ENCODE measurements at places on chromosomes 4 and X.

GRCh38 chrX:13646154-13646549, 6.8 kb upstream of the TCEANC start:
- no peak overlapping the region for H3K4me3 ChIP-seq
- no peaks in the 10 kb centered on the region for H3K36me3 ChIP-seq
- no peak overlapping the region for H3K27ac ChIP-seq
- H3K4me1 ChIP-seq = peaks cover 3% of the 10 kb centered on the region

DNA sequence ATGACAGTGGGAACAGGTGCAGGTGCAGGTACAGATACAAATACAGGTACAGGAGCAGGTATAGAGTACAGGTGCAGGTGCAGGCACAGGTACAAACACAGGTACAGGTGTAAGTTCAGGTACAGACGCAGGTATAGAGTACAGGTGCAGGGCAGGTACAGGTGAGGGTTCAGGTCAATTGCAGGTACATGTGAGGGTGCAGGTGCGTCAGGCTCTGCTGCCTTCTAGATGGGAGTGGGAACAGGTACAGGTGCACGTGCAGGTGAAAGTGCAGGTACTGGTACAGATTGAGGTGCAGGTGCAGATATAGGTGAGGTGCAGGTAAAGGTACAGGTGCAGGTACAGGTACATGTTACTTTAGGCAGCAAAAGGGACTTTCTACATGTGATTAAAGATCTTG, 85.7 kb downstream of the CRLF2 start:
- DNase-seq = peak; percentile 22
- H3K27ac ChIP-seq = no peak overlapping the region
- no peak overlapping the region for H3K4me3 ChIP-seq
- H3K27me3 ChIP-seq = peaks cover 19% of the 10 kb centered on the region

DNA sequence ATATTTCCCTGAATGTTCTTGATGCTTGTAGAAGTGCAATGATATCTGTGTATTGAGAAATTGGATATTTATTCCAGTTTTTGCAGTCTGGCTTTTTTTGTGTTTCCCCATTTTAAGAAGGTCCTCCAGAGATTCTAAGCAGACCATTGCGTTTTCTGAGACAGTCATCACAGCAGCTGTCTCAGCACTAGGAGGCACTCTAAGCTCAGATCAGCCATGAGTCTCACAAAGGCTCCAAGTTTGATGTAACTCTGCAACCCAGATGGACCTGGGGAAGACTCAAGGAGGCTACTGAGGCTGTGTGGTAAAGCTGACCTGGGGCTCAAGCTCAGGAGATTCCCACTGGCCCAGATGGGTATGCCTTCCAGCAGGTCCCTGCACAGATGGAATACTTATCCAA, 89.3 kb upstream of the CYLC1 start:
- no peak overlapping the region for H3K27ac ChIP-seq
- H3K4me3 ChIP-seq = no peak overlapping the region
- no peaks in the 10 kb centered on the region for H3K27me3 ChIP-seq
- H3K4me1 ChIP-seq = no peaks in the 10 kb centered on the region

- no peaks in the 10 kb centered on the region for H3K27me3 ChIP-seq
- no peaks in the 10 kb centered on the region for H3K4me1 ChIP-seq
- no peaks in the 10 kb centered on the region for H3K36me3 ChIP-seq
- DNase-seq = no peak
Measured at GRCh38 chrX:118948270-118948669, 26.1 kb upstream of the LONRF3 start.

DNA sequence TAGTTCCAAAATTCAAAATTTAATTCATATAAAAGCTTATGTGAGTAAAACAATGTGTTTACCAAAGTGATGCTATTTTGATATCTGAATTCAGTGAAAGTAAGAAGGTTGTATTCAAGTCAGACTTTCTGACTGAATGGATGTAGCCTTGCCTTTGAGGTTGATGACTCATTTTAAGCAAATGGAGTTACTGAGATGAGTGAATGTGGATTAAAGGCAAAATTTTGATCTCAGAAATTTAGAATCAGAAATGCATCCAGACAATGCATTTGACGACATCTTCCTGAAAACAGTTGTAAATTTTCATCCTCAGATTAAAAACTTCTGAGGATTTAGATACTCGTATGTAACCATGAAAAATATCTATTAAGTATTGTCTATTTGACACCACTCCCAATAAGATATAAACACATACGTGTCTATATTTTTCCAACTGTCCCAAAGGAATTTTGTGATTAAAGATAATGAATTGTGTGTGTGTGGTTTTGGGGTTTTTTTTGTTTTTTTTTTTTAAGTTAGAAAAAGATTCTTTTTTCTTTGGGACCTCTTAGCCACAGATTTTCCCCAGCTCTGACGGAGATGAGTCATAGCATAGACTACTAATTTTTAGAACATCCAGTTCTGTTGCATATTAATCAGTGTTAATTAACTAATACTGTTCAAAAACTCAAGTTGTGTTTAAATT, 34.4 kb downstream of the NFKB1 start:
- H3K27ac ChIP-seq = no peak overlapping the region
- H3K4me3 ChIP-seq = no peak overlapping the region
- no peak for DNase-seq

DNA sequence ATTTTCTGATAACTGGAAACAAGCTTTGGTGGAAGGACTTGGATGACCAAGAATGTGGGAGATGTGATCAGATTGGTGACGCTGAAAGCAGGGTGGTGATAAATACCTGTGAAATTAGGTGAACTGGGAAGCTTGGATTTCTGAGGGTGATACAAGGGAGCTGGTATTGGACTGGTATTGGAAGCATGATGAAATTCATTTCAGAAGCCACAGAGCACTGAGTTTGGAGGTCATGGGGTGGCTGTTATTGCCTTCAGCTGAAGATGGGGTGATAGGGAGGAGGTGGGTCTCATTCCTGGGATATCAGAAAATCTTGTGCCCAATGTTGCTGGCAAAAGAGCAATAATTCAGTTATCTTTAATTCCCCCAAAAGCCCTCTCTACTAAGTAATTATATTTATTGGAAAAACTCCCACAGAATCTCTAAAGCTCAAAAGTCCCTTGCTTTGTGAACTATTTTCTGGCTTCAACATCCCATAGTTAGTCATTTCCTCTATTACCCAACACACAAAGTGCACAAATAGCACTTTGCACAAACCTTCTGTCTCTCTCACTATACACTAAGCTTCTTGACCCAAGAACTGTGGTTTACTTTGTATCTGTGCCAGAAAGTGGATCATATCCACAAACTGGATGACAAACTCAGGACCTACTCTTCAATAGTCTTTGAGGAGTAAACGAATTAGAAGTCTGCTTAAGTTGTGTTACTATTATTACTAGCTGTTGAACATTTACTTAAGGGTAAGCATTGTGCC, 23.1 kb upstream of the CAMK2D start:
- DNase-seq = no peak
- H3K4me1 ChIP-seq = no peaks in the 10 kb centered on the region
- no peak overlapping the region for H3K4me3 ChIP-seq
- H3K27ac ChIP-seq = peak overlapping the region; percentile 16
- no peaks in the 10 kb centered on the region for H3K36me3 ChIP-seq

- H3K27me3 ChIP-seq = no peaks in the 10 kb centered on the region
- peaks cover 22% of the 10 kb centered on the region for H3K4me1 ChIP-seq
- H3K27ac ChIP-seq = peak overlapping the region; percentile 10
Measured at GRCh38 chr4:5052204-5052702, 973 bp downstream of the STK32B start.

DNA sequence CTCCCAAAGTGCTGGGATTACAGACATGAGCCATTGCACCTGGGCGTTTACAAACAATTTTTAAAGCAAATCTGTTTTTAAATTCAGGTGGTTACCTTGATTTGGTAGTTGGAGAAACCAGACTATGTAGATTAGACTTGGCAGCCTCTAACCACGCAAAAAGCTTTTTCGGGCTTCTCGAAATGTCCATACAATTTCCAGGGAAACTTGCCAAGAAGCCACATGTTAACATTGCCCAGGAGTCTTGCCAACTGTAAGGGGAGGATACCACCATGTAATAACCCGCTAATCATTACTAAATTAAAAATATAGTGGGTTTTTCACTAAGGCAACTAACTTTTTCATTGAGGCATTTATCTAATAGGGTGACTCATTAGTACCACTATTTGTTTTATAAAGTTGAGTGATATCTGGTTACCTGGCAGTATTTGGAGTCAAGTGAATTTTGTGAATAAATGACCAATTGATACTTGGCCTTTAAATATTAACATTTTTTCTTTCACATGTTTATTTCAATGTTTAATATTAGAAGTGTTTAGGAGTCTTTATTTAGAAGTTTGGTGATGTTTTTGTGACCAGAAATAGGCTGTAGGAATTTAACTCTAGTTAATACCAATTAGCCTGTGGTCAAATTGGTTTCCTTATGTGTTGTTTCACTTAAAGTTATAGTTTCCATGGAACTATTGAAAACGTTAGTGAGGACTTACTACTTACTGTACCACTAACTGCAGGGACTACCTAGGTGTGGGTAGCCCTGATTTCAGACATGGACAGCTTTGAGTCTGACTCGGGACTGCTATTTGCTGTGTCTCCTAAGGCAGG, 61.3 kb downstream of the CLDN34 start:
- DNase-seq = peak; percentile 7
- no peaks in the 10 kb centered on the region for H3K27me3 ChIP-seq
- no peaks in the 10 kb centered on the region for H3K36me3 ChIP-seq
- H3K4me1 ChIP-seq = no peaks in the 10 kb centered on the region
- no peak overlapping the region for H3K4me3 ChIP-seq

GRCh38 chrX:39418731-39419638, 617.7 kb downstream of the MID1IP1 start:
- DNase-seq = no peak
- H3K27me3 ChIP-seq = no peaks in the 10 kb centered on the region
- H3K4me3 ChIP-seq = no peak overlapping the region
- H3K27ac ChIP-seq = no peak overlapping the region

- no peak overlapping the region for H3K4me3 ChIP-seq
- H3K36me3 ChIP-seq = no peaks in the 10 kb centered on the region
- H3K27ac ChIP-seq = no peak overlapping the region
- no peak for DNase-seq
Measured at GRCh38 chr4:168019921-168020320, 72.4 kb upstream of the ANXA10 start.

GRCh38 chrX:100625985-100626491, 10.6 kb downstream of the TSPAN6 start:
- H3K36me3 ChIP-seq = no peaks in the 10 kb centered on the region
- no peak for DNase-seq
- no peak overlapping the region for H3K4me3 ChIP-seq
- no peak overlapping the region for H3K27ac ChIP-seq

DNA sequence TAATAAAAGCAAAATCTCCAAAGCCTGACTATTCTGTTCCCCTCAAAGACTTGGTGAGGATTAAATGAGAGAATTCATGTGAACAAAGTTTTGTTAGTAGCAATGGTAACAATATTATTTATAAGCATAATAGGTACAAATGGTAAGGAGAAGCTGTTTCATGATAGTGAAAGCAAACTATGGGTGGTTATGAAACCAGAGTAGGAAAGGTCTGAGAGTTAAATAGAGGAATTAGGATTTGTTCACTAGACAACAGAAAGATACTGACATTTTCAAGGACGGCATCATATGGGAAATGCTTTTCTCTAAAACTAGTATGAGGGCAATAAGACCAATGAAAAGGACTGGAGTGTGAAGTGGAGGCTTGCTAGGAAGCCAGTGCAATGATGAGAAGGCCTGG, 128.6 kb upstream of the FTHL17 start:
- H3K4me1 ChIP-seq = no peaks in the 10 kb centered on the region
- H3K27me3 ChIP-seq = no peaks in the 10 kb centered on the region
- no peak overlapping the region for H3K27ac ChIP-seq
- no peak for DNase-seq
- H3K36me3 ChIP-seq = no peaks in the 10 kb centered on the region
- no peak overlapping the region for H3K4me3 ChIP-seq

GRCh38 chr4:99013402-99013843, 17.9 kb downstream of the METAP1 start:
- H3K4me1 ChIP-seq = no peaks in the 10 kb centered on the region
- H3K27me3 ChIP-seq = no peaks in the 10 kb centered on the region
- no peak overlapping the region for H3K27ac ChIP-seq
- H3K36me3 ChIP-seq = no peaks in the 10 kb centered on the region
- H3K4me3 ChIP-seq = no peak overlapping the region

- no peaks in the 10 kb centered on the region for H3K4me1 ChIP-seq
- H3K4me3 ChIP-seq = peak overlapping the region; percentile 58
- peak; percentile 15 for DNase-seq
- peak overlapping the region; percentile 82 for H3K27ac ChIP-seq
- no peaks in the 10 kb centered on the region for H3K27me3 ChIP-seq
Measured at GRCh38 chrX:48522291-48522690, 683 bp downstream of the EBP start.

DNA sequence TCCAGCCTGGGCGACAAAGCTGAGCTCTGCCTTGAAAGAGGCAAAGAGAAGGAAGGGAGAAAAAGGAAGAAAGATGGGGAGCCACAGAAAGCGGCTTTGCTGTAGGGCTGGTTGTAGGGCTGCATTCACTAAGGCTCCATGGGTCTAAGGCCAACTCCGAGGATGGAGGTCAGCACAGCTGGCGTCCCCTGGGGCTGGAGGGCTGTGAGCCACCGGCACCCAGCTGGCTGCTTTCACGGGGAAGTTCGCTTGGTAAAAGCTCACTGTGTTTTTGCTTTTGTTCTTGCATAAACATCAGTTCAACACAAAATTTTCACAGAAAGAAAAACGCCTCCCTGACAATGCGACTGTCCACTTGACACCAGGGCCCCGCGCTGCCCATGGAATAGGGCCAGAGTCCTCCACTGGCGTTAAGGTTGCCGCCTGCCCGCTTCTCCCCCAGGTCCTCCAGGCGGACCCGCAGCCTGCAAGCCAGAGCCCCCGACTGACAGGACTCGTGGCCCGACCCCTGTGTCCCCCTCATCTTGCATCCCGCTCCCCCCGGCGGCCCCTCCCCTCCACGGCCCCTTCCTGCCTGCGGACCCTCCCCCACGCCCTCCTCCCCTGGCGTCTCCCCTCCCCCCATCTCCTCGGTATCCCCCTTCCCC, 1.1 kb downstream of the RNF212 start:
- H3K4me3 ChIP-seq = no peak overlapping the region
- peaks cover 21% of the 10 kb centered on the region for H3K27me3 ChIP-seq
- no peaks in the 10 kb centered on the region for H3K36me3 ChIP-seq

DNA sequence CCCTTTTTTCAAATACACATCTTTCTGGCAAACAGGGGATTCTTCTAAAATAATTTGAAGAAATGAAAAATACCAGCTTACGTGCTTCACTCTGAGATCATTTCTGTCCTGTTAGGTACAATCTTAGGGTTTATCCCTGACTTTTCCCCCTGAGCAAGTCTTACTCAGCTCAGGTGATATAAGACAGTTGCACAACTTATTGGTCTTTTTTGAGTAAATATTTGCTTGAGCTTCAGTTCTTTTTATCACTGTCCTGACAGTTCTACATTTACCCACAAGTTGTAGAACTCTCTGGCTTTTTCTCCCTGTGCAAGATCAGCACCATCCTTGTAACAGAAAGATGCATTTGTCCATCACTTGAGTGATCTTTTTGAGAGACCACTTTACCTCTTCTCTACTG, 84.9 kb downstream of the MID1IP1 start:
- H3K4me3 ChIP-seq = no peak overlapping the region
- H3K36me3 ChIP-seq = no peaks in the 10 kb centered on the region
- H3K27me3 ChIP-seq = no peaks in the 10 kb centered on the region

GRCh38 chr4:57064811-57065711, 45.1 kb downstream of the IGFBP7 start:
- no peak overlapping the region for H3K4me3 ChIP-seq
- H3K27ac ChIP-seq = peak overlapping the region; percentile 71
- no peaks in the 10 kb centered on the region for H3K36me3 ChIP-seq
- peak; percentile 87 for DNase-seq
- H3K4me1 ChIP-seq = peaks cover 66% of the 10 kb centered on the region
- H3K27me3 ChIP-seq = no peaks in the 10 kb centered on the region
